ENCODE measurements at places on chromosomes 16 and 17. TPM values are rescaled to one million over a fixed set of nuclear protein-coding genes. Genes with fewer than 3 reads are reported as not detected.

GRCh38 chr16:89115216-89115861 lies 21.7 kb downstream of the ACSF3 start:
- peak; percentile 90 for DNase-seq

DNA sequence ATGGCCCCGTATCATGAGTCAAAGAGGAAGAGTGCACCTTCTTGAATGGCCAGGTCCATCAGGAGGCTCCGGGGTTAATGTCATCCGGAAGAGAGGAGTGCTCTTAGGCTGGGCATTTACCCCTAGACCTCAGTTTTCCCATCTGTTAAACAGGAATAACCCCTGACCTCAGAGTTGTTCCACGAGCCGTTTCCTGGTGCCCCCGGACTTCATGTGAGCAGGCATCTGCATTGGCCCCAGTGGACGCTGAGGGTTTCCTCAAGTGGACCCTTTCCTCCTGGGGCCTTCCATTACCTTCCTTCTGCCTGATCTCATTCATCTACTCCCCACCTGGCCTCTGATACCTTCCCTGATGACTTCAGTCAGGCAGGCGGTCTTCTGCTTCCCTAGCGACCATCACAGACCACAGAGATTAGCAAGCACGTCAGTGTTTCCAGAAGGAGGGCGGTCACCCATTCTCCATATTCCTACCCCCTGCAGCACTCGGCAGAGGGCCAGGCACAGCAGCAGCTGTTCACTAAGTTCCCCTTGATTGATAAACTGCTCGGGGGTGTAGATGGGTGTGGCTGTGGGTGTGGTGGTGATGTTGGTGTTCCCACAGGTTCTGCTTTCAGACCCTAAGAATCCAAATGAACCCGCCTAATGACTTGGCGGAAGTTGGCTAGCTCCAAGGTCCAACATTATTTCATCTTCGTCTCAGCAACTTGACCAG lies 346.6 kb upstream of the TNRC6C start:
- DNase-seq: no peak

GRCh38 chr16:59701963-59702930 lies 968.1 kb upstream of the GOT2 start:
- no peak for DNase-seq

- DNase-seq: no peak
Measured at GRCh38 chr17:15418781-15419180, 48.6 kb downstream of the CDRT4 start.

- DNase-seq: no peak
Measured at GRCh38 chr17:64683796-64684195, 21.7 kb upstream of the SMURF2 start.

DNA sequence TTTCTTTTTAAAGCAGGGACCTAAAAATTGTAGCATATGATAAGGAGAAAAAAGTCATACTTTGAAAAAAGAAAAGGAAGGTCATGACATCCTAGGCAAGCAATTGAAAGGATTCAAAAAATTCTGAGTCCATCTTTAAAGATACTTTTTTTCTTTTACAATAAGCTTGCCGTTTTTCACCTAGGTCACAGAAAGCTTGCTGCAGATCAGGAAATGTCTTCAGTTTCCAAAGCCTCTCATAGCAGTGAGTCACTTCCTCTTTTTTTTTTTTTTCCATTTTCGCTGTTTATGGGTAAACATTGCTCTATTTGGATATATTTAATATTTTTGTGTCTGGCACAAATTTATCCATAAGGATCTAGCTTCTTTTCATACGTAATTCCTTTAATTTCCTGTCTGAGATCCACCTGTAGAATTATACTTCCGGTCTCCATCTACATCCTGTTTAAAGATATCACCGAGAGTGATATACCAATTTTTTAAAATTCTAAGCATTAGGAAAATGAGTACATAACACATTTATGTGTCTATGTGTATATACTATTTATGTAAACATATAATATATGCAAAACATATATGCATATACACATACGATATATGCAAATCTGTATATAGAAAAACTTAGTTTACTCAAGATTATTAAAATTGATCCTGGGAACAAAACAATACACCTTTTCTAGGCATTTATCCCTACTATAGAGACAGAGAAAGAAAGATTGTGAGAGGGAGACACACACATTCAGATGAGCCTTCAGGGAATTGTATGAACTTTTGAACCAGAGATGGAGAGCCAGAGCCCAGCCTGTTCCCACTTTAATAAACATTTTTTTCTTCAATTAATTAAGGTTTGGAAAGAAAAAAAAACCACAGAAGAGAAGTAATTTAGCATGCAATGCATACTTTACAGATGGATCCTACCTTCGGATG lies 134.4 kb downstream of the SKAP1 start:
- DNase-seq: peak; percentile 65

DNA sequence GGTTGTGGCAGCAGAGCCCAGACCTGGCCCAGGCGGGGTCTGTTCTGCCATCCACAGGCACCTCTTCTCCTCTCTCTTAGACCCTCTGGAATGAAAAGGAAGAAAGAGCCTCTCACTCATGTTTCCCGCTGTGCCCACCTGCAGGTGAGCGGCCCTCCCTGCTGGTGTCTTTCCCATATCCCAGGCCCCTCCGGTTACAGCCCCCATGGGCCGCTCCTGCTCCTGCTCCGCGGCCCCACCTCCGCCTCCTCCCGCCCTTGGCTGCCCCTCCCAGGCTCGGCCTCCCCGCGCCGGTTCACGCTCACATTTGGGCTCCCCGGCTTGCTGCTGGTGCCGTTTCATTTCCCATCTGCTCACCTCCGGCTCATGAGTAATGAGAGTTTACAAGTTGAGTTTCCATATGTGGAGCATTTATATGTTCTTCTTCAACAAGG lies 98.7 kb upstream of the SDK2 start:
- no peak for DNase-seq

GRCh38 chr16:4358831-4359561 lies 7.9 kb upstream of the PAM16 start:
- peak; percentile 89 for DNase-seq

DNA sequence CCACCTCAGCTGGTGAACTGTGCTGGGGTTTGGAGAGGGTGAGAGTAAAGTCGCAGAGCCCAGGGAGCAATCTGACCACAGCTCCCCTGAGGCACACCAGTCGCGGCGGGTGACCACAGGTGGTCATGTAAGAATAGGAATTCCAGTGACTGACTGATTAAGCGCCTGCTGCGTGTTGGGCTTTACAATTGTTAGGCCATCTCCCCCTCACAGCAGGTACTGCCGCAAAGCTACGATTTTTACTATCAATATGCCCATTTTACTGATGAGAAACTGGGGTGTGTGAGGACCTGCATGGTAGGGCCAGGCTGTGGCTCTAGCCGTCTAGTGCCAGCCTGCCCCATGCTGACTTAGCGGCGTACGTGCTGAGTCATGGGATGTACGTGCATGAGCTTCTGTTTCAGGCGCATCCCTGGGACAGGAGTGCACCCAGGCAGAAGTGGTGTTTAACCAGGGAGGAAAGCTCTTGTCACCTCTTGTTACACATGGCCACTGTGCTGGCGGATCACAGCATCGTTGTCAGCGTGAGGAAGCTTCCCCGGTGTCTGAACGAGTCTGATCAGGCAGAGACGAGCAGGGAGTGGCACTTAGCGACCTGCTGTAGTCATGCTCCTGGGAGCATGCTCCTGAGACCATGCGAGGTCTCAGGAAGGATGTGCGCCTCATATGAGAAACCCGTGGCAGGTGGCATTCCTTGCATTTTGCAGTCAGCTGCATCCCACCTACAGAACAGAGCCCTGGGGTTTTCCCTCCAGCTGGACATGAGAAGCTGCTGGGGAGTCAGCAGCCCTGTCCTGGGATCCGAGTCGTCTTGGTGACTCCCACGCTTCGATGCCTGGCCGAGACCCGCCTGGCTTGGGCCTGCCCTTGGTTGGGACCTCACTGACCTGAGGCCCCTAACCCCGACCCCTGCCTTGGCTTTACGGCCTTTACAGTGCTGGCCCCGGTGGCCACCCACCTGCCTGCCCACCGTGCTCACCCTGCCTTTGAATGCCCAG lies 163.7 kb upstream of the CHMP6 start:
- no peak for DNase-seq

GRCh38 chr17:66789961-66790437 lies 44.9 kb upstream of the CACNG5 start:
- DNase-seq: no peak

- peak; percentile 95 for DNase-seq
Measured at GRCh38 chr17:2396568-2397246, 4.2 kb downstream of the MNT start.

DNA sequence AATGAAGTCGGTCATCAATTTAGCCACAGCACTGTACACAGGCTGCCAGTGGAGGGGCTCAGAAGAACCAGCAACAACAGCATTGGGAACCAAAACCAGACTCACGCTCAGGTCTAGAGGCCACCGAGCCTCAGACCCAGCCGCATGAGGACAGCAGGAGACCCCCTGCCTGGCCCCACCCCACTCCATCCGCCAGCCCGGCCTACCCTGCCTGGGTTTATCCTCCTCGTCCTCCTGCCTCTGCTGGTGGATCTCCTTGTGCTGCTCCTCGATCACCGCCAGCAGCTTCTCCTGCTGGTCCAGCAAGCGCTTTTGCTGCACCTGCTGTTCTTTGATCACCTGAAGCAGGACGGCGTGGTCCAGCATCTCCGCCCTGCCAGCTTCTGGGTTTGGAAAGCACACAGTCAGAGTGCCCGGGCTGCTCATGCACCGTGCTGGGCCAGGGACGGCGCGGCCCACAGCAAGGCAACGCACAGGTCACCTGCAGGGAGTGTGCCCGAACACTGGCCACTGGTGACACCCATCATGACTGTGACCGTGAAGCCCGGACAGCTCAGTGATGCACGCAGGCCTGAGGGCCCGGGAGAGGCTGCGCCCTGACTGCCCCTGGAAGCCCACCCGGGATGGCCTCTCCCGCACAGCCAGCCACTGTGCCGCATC lies 7.7 kb downstream of the NDUFAF8 start:
- DNase-seq: no peak

DNA sequence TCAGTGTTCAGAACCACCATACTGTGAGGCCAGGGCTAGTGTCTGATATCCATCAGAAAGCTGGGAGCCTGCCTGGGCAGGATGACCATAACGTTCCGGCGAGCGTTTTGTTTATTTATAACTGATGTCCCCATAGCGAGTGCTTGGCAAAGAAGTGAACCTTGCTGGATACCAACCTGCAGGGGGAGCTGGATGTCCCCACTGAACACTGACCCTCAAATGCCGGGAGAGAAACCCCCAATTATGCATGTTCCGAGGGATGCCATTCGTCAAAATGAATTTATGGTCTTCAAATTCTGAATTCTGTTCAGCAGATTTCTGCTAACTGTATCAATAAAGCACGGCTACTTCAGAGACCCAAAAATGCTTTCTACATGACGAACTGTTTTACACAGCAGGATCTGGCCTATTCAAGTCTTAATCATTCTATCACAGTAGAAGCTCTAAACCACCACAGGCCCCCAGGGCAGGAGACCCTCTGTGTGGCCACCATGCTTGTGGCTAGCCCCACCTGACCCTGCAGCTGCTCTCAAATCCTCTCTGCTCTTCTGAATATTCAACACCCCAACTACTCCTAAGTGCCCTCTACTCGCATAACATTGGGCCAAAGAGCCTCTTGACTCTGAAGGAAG lies 15.2 kb downstream of the MED24 start:
- DNase-seq: no peak

- DNase-seq: peak; percentile 54
Measured at GRCh38 chr17:76558198-76559095, 18.6 kb downstream of the PRCD start.

- DNase-seq: peak; percentile 96
Measured at GRCh38 chr17:7579001-7579833, at the start of gene CD68. CD68 (plus strand) TSS chr17:7579638; CDS start chr17:7579678, 40 bp downstream.

DNA sequence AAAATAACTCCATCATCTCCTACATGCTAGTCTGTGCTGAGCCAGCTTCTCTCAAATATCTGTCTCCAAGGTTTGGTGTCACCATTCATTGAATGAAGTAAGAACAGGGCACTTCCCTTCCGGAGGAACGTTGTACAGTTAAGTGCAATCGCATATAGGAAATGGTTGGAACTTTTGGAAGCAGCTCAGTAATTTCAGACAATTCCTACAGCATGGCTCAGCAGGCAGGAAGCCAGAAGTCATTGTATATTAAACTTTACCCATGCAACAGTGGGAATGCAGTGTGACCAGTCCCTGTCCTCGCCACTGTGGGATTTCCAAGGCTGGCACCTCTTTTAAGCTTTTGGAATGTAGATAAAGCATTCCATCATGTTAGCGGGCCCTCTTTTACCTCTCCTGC lies 51.1 kb upstream of the MYH2 start:
- DNase-seq: no peak

GRCh38 chr17:17359271-17359670 lies 56.1 kb downstream of the NT5M start:
- no peak for DNase-seq

DNA sequence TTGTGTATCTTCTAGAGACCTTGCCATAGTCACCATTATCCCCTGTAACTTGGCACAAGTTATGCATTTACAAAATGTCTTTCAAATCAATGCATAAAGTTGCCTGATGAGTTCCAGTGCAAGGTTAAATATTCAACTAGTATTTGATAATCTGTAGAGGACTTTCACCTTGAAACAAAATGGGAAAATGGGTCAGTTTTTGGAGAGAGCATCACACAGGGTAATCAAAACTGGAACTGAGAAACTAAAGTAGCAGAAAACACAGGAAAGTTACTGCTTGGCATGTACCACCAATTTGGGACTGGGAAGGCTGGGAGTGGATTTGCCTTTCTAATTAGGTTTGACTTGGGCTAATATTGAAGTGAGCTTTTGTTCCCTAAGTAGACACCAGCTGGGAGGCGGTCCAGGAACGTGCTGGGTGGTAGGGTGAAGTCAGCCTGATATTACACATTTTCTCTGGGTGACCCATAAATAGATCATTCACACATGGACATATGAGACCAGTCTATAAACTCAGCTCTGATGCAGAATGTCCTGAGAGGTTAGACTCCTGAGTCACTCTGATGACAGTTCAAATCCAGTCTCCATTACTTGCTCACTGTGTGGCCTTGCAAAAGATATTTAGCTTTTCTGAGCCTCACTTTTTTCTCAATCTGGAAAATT lies 152.3 kb downstream of the PCTP start:
- no peak for DNase-seq

GRCh38 chr17:51045621-51046020 lies 75.0 kb downstream of the SPAG9 start:
- DNase-seq: no peak

GRCh38 chr17:2051061-2051932 lies 3.6 kb upstream of the HIC1 start:
- no peak for DNase-seq

CDK5RAP3 gene
- total RNA-seq: 213 TPM

DLX4 gene
- not detected for total RNA-seq

AATK gene
- not detected for total RNA-seq

TBC1D3E gene
- total RNA-seq: not detected

STAT5B gene
- 110 TPM for total RNA-seq

COQ9 gene
- 46.9 TPM for total RNA-seq

MT1F gene
- total RNA-seq: 36.3 TPM

CSH1 gene
- total RNA-seq: not detected

KLHL10 gene
- 0.29 TPM for total RNA-seq

NPIPB9 gene
- 1.6 TPM for total RNA-seq

OR2C1 gene
- total RNA-seq: not detected

Data from Karpas-422 (cell line).